ENCODE measurements at places on chromosomes 2 and 18.

DNA sequence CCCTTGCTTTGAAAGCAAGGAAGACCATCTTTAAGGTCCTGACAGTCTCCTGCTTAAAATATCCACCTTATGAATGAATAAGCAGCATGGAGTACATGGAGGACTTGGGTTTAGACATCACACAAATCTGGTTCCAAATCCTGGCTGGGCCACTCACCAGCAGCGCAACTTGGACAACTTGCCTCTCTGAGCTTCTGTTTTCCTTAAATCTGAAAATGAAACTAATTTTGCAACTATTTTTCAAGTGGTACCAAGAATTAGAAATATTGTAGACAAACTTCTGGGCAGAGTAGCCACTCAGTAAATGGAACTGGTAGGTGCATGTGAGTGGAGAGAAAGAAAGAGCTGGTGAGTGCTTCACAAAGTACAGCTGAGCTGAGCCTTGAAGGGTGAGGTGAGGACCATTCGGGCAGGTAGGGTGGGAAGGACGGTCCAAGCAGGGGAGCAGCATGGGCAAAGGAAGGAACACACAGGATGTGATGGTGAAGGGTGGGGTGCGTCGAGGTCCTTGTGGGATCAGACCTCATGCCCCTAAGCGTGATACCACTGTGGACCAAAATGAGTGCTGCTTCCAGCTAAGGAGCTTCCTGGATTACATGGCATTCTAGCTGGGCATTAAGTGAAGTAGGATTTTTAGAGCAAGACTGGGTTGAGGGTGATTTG is 14.4 kb upstream of the TET3 start:
- no peak for DNase-seq

- DNase-seq = no peak
Measured at GRCh38 chr2:213238753-213239495, 45.3 kb upstream of the SPAG16 start.

- no peak for DNase-seq
Measured at GRCh38 chr2:78992807-78993517, 32.5 kb upstream of the REG3G start.

DNA sequence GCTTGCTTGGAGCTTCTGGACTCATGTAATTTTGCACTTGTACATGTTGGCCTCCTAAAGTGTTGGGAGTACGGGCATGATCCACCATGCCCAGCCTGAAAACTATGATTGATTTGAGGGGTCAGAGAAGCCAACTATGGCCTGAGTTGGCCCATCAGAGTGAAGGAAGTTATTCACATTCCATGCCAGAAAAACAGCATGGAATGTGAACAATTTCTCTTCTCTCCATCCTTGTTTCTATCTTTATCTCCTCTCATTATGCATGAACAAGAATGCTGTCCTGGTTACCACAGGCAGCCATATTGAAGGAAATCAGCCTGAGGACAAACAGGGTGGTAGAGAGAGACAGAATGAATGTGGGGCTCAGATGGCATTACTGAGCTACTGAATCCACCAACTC is 3.5 kb upstream of the CD226 start:
- no peak for DNase-seq

DNA sequence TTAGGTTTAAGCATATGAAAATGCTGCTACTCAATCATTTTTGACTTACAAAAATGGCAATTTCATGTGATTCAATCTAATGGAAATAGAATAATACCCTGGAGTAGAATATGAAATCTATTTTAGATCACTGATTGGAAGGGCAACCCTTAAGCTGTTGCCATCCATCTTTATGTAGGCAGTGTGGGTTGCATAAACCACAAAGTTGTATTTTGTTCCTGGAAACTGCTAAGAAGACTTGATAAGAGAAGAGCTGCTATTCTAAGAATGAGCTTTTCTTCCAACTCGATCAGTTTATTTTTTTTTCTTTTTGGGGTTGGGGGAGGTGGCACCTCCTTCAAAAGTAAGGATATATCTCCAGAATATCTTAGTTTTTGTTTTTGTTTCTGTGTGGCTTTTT is 60.2 kb downstream of the CAVIN2 start:
- no peak for DNase-seq

GRCh38 chr2:217160103-217160743 is 300.4 kb upstream of the TNP1 start:
- no peak for DNase-seq

GRCh38 chr2:15230599-15231192 is 330.4 kb downstream of the NBAS start:
- DNase-seq = no peak
